Kidney glomerular epithelial cell (primary cell): ENCODE measurements at places on chromosomes 5 and 9.

DNA sequence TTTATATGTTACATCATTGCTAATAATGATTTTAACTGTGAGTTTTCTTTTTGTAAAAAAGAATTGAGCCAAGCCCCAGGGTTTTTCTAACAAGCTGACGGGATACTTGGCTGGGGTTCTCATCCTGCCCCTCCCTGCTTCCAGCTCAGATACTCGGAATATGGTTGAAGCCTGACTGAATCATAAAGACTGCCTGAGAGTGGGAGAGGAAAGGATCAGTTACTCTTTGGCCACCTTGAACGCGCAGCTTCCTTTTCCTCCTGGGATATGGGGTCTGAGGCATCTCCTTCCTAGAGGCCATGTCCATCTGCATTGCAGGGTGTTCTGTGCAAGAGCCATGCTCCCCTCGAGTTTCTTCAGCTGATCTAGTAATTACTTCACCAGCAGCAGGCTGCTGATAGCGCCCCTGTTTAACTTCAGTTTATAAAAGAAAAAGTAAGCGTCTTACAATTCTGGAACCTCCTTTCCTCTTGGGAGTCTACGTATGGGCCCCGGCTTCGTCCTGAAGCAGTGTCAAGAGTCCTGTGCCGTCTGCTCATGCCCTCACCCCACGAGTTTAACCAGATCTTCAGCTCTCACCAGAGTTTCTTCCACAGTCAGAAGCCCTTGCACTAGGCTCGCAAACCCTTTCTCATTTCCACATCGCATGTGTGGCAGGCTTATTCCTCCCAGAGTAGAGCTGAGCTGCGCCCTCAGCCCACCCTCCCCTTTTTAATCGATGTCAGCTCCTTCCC is 130.0 kb downstream of the MVB12B start:
- no peak for DNase-seq

- DNase-seq, result no peak
These were observed 9.7 kb upstream of the RXRA start for GRCh38 chr9:134316449-134317160.

DNA sequence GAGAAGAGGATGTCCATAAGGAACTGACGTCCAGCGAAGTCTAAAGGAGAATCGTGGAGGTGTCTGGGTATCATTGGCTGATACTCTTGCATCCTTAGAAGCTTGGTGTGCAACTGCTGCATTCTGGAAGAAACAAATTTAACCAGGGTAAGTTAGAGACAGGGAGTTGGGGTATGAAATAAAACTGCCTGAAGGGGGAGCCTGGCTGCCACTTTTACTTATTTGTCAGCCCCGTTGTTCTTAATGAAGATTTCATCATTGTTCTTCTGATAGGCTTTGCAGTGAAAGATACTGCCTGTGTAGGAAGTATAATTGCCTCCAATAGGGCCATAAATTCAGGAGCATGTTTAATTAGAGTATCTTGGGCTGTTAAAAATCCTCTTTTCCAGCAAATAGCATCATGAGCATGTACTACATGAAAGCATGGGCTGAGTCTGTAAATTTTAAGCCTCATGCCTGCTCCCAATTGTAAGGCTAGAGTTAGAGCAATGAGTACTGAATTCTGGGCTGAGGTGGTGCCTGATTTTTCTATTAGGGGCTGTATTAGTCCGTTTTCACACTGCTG is 1264.5 kb upstream of the ACO1 start:
- DNase-seq, result peak; percentile 47

DNA sequence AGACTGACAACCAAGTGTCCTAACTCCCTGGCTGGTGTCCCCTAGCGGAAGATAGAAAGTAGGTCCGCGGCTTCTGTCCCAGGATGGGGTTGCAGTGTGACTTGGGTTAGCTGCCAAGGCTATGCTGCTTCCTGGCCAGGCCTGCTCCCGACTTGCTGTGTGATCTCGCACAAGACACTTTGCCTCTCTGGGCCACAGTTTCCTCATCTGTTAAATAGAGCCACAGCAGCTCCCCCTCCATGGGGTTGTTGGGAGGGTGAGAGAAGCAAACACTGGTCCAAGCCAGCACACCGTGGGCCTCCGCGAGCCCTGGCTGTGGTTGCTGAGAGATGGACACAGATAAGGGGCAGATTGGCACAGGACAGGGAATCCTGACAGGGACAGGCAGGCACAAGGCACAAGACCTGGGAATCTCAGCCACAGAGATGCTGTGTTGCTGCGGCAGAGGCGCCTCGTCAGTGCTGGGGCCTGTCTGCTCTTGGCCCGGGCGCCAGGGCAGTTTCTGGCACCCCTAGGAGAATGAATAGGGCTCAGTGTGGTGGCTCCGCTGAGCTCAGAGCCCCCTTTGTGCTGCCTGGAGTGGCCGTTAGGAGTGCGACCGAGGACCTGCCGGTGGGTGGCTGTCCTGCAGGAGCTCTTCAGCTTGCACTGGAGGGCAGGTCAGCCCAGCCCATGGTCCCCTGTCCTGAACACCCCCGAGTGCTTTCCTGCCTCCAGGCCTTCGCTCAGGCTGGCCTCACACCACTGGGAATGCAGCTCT is 1.8 kb upstream of the SH2D3C start:
- no peak for DNase-seq

DNA sequence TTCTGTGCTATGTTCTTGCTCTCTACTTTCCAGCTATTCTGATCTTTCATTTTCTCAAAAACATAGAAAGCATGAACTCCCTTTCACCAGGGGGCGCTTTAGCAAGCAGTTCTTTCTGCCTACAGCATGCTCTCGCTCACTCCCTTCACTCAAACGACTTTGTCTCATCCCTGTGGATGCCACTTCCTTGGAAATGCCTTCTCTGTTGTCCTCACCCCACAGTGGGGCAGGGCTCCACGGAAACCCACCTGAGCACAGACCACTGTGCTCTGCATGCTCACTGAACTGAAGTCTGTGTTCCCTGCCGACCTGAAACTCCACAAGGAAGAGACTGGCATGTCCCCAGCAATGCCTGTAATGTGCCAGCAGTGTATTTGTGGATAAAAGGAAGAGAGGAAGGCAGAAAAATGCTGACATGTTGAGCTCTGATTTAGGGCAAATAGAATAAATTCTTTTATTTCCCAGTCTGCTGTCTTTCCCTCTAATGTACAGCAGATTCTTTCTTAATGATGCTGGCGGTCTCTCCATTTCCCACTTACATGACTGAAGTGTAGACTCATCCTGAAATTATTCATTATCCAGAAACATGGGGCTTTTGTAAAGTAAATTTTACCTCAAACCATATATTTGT is 4.9 kb upstream of the ROR2 start:
- DNase-seq, result peak; percentile 66

- DNase-seq, result no peak
These were observed 21.1 kb downstream of the NDST1 start for GRCh38 chr5:150528924-150529546.

GRCh38 chr9:109254317-109254716 is 66.5 kb downstream of the EPB41L4B start:
- DNase-seq, result no peak

DNA sequence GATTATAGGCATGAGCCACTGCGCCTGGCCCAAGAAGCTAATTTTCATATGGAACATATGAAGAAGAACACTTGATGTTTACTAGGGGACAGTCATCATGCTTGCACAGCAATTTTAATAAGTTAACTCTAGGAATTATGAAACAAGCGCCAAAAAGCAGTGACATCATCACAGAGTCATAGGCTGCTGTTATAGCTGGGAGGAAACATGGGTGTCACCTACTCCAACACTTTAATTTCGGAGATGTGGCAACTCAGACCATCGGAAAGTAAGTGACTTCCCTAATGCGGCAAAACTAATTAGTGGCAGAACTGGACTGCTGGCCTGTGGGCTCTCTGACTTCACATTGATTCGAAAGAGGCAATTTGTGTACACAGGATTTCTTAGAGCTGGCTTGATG is 38.1 kb upstream of the EQTN start:
- DNase-seq, result no peak

DNA sequence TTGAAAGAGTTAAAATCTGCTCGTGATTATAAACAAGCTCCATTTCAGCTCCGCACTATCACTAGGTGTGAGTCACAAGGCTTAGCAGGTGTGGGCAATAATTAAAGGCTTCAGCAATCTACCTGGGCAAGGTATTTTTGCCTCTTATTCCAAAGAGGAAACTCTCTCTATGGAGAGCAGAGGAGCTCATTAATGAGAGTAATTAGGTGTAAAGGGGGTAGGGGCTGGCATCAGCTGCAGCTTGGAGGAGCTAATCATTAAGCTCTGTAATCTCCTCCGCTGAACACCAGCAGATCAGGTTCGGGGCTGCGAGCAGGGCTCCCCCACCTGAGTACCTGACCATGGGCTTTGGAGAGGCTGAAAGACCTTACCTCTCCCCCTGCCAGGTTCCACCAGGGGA is 129.2 kb downstream of the CRB2 start:
- no peak for DNase-seq

- DNase-seq, result no peak
These were observed 2.5 kb upstream of the GFI1B start for GRCh38 chr9:132975961-132976360.

DNA sequence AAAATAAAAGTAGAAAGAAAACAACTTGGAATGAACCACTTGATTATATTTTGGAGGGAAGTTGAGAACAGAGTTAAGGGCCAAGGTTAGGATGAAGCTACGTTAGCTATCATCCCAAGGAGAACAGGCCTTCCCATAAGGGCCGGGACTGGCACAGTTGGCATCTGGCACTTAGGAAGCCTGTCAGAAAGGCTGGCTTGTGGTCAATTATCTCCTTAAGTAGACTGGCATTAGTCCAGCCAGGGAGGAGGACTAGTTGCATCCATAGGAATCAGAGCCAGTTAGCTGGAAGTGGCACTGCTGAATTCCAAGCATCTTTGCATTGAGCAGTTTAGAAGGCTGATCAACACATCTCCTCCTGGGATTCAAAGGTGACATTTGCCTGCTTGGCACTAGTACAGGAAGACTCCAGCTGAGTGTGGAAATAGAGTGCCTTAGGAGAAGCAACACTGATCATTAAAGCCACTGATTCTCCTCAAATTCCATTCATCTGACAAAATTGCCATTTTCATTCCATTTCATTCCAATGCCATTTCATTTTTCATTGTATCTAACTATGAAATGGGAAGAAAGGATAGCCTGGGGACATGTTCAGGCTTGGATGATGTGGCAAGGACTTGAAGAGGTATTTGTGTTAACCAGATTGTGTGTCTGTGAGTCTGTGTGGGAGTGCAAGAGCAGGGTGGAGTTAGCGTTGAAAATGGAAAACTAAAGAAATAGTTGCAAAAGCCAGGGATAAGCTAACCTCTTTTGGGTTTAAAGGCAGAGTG is 5.5 kb downstream of the FOXB2 start:
- DNase-seq, result no peak

DNA sequence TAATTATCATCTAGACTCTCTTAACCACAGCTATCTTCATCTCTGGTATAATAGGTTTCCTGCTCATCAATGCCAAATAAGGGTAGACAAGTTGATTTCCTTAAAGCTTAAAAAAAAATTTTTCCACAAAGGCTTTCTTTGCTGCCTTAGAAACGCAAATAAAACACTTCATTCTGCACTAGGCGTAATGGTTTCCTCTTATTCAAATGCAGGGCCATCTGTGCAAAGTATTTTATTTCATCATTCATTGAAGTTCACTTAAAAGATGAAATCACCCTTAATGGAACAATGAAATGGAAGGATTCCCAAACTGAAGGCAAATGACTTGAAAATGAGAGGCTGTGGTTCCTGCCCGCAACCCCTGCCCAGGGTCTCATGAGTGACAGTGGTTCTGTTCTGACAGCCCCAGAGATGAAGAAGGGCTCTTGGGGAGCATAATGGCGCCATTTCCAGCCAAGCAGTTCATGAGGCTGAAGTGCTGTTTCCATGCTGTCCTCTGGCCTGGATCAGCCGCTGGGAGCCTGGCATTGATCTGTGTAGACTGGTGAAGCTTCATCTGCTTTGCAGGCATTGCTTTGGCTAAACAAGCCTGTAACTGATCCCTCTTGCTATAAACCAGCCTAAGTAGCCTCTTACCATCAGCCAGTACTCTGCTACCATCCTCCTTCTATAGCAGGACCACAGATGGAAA is 276.9 kb upstream of the WWC1 start:
- DNase-seq, result no peak

DNA sequence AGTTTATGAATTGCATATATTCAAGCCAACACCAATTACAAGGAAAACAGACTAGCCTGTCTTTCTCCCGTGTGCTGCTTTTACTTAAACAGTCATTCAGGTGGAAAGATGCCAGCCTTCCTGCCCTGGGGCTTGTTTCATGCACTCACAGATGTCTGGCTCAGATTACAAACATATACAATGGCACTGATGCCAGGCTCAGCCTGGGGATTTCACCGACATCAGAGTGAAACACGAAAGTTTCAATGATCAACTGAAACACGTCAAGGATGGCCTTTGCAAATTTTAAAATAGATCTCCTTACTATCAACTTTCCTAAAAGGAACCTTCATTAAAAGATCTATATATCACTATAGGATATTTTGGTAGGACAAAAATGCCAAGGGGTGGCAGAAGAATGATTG is 1576.5 kb downstream of the EFNA5 start:
- DNase-seq, result no peak
